ENCODE measurements at places on chromosomes 1 and 21.

- no peak for DNase-seq
These were observed 178.7 kb upstream of the RUNX1 start for GRCh38 chr21:35227786-35228185.

DNA sequence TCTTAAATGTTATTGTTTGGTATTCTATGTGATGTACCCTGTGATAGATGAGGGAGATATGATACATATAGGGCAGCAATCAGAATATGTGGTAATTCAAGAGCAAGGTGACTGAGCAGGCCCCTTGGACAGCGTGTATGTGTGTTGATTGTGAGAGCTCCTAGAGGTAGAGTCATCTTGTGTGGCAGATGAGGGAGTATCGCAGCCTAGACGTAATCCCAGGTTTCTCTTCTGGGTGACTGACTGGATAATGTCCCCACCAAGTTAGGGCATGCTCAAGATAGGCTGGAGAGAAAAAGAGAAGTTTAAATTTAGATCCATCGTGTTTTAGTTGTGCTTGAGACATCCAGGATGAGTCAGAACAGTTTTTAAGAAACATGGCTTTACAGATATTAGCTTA, 185.3 kb downstream of the ZP4 start:
- no peak for DNase-seq

- no peak for DNase-seq
These were observed 163.3 kb downstream of the DHRS3 start for GRCh38 chr1:12454406-12455391.

DNA sequence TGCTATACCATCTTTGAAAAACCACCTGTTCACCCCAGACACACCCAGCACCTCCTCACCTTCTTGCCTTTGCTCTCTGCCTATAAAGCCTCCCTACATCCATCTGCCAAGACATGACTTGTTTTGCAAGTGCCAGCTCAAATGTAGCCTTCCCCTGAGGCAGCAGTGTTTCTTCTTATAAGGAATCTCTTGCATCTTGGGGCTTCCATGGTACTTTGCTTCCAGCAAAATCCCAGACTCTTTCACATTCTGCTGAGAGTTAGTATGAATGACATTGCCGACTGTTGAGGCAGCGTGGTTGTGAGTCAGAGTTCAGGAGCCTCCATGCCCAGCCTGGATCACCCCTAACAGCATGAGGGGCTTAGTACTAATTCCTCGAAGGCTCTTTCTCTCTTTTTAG, 217.4 kb upstream of the RUNX1 start:
- no peak for DNase-seq

GRCh38 chr1:46596846-46597245, 7.2 kb downstream of the MKNK1 start:
- DNase-seq = no peak

DNA sequence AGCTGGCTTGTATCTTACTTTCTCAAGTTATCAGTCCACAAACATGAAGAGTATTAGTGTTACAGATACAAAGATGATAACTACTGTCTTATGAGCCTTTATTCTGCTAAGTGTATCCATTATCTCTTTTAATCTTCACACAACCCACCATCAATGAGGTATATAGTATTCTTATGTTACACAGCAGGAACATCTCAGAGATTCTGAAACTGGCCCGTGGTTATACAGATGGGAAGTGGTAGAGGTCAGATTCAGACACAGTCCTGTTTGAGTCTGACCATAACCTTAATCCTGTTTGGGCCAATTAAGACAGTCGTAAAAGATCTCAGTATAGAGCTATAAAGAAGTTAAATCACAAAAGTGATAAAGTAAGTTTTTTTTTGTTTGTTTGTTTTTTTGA, 5.1 kb upstream of the TMEM269 start:
- no peak for DNase-seq

- no peak for DNase-seq
These were observed 68.6 kb downstream of the NOS1AP start for GRCh38 chr1:162138112-162138511.

GRCh38 chr1:216531263-216532239, 108.3 kb upstream of the USH2A start:
- no peak for DNase-seq

- no peak for DNase-seq
These were observed 75.5 kb downstream of the VCAM1 start for GRCh38 chr1:100794748-100795645.

GRCh38 chr1:7299329-7299799, 471.7 kb upstream of the VAMP3 start:
- DNase-seq = no peak

GRCh38 chr1:185495898-185496297, 178.9 kb upstream of the IVNS1ABP start:
- no peak for DNase-seq

DNA sequence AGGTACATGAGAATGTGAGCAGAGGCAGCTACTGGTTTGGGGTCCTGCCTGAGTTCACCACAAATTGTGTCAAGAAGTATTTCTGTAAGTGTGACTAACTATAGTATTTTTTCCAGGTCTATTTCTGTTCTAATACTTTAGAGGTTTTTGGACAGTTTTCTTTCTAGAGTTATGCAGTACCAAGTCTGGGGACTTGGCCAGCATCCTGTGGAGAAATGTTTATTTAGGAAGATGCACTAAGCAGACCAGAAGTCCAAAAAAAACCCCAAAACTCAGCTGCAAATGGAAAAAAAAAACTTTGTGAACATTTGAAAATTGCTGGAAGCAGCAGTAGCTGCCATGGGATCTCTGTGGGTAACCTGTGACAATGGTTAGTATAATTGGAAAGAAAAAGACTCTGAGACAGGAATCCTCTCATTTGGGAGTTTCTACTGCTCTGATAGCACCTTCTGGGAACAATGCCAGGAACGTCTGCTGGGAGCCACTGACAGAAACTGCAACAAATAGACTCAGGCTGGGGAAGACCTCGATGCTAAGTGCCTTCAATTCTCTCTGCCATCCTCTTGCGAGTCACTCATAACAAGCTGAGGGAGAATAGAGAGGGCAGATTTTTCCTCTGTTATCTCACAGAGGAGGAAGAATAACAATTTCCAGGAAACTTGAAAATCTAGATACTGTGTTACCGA, 37.6 kb downstream of the OR10R2 start:
- no peak for DNase-seq

DNA sequence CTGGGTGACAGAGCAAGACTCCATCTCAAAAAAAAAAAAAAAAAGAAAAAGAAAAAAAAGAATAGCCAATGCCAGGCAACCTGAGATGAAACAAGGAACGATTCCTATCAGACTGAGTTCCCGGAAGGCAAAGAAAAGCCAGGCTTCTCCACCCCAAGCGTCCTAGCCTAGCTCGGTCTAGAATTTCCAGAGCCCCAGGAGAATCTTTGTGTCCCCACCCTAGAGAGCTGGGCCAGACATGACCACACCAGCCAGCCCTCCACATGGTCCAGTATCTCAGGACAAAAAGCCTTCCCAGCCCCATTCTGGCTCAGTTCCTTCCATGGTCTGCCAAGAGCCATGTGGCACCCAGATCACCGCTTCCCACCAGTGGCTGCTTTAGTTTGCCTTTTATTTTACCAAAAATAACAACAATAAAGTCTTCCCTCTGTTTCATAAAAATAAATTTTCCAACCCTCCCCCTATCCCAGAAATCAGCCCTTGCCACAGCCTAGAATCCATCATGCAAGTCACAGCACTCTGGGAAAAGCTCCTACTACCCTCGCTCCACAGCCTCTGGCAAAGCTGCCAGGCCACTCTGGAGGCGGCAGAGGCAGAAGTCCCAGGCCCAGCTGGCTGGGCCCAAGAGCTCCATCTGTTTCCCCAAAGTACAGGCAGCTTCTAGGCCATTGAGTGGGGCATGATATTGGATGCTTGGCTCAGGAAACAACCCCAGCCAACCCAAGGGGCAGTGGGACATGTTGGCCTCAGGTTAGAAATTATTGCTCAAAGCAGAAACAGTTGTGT, 3.5 kb upstream of the MKNK1 start:
- DNase-seq = no peak

GRCh38 chr1:202154766-202155477, 5.5 kb downstream of the PTPN7 start:
- DNase-seq = peak; percentile 70

DNA sequence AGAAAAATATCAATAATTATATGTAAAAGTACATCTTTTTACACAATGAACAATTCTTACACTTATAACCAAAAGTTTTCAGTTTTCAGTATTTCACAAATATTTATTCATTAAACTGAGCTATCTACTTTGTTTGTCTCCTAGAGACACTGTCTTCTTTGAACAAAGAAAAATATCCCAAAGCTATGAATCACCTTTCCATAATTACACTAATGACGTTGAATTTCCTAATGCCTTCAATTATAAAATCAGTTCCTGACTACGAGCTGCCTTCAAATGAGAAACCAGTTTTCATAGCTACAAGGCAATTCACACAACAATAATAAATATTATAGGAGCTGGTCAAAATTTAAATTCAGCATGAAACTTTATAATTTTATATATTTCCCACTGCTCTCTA, 201.8 kb upstream of the BRINP3 start:
- no peak for DNase-seq

Measured in mucosa of descending colon (tissue), 3 donors.